ENCODE measurements at places on chromosomes 1 and 21.

- DNase-seq, result no peak
Measured at GRCh38 chr1:31742462-31743212, 21.5 kb downstream of the ADGRB2 start.

DNA sequence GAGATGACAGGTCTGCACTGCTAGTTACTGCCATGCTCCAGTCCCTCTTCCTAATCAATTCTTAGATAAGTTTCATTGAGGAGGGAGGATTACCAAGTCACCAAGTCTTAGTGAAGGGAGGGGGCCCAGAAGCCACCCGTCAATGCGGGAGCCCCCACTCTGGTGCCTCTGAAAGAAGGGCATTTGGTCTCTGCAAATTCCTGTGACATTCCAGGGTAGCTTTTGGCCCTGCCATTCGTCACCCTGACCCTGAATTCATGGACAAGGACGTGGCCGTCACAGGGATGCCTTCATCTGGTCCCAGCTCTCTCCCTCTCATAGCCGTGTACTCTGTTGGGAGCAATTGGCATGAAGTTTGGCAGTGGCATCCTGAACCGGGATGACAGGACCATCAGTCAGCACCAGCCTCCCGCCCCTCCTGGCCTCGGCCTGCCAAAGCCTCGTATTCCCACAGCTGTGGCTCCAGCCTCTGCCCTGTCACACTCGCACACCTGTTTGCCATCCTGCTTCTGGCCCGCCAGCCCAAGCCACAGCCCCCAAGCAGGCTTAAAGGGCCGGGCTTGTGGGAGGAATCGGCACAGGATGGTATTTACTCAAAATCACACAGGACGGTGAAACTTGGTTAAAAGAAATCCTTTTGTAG lies 150.7 kb downstream of the CLIC6 start:
- no peak for DNase-seq

- DNase-seq, result no peak
Measured at GRCh38 chr1:202075389-202075788, 47.3 kb upstream of the GPR37L1 start.

GRCh38 chr1:147591261-147591891 lies 50.1 kb downstream of the BCL9 start:
- no peak for DNase-seq

- no peak for DNase-seq
Measured at GRCh38 chr1:60841116-60842046, 241.0 kb upstream of the NFIA start.

- no peak for DNase-seq
Measured at GRCh38 chr21:42028766-42029425, 18.7 kb upstream of the ZBTB21 start.

- no peak for DNase-seq
Measured at GRCh38 chr1:209160230-209160629, 423.3 kb upstream of the CAMK1G start.

DNA sequence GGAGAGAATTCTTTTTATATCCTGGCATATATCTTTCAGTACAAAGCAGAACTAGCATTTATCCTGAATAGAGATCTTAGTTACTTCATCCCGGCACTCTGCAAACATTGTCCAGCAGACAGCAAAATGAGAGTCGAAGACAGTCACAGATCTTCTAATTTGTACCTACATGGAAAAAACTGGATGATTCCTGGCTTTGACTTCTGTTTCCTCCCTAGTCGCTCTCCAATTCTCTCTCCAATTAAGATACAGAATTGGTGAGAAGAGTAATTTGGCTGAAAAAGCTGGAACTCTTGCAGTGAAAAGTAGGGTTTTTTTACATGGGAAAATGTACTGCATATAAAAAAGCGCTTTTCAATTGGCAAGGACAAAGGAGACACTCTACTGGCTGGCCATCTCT lies 151.1 kb upstream of the C8B start:
- no peak for DNase-seq

DNA sequence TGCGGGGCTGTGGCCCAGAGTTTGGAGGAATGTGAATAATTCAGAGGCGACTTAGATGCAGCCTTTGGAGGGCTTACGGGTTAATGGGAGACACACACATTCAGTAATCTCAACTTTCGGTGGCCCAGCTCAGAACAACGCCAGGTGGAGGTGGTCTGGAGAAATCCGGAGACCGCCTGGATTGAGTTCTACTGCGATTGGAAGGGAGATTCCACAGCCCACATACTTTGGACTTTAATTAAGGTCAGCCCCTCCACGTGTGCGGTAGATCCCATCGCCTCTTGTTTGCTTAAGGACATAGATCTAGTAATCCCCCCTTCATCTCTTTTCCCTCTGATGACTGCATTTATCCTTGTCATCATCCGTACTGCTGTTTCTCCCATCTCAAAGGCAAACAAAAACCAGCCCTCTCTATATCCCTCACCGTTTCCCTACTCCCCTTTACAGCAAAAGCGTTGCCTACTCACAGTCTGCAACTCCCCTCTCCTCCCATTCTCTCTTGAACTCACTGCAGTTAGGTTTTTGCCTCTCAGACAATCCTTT lies 720 bp upstream of the BSDC1 start:
- DNase-seq, result peak; percentile 10

- DNase-seq, result no peak
Measured at GRCh38 chr1:234882898-234883297, 245.7 kb downstream of the TOMM20 start.

DNA sequence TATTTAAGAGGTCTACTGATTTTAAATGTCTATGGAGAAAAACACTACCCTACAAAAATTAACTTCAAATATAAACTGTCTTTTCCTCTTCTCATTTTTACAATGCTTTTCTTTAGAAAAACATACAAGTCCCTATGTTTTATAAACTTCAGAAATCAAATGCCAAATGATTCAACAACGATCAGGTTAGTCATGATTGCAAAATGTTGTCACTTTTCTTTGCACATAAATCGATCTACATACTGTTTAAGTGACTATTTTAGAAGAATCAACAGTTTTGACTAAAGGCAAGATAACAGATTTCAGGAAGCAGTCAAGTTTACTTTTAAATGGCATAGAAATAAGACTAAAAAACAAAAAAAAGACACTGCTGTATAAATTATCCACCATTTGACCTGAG lies 168.7 kb downstream of the GPATCH2 start:
- DNase-seq, result no peak

DNA sequence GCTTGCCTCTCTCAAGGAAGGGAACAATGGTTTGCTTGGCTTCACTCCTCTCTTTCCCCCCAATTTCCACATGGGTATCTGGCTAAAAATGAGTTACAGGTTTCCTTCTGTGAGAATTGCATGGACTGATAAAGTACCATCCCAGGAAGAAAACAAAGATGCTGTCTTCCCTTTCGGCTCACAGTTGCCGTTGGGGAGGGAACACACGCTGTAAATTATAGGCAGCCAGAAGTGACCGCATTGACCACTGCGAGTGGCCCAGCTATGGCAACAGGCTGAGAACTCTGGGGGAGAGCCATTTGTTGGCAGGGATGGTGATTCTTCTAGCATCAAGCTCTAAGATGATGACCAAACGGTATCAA lies 2.9 kb downstream of the RUNX1 start:
- DNase-seq, result no peak

- DNase-seq, result peak; percentile 88
Measured at GRCh38 chr1:3530926-3531818, 76.7 kb downstream of the ARHGEF16 start.

- DNase-seq, result no peak
Measured at GRCh38 chr21:40833184-40833583, 13.8 kb downstream of the DSCAM start.

GRCh38 chr1:112444269-112444668 lies 48.3 kb downstream of the CTTNBP2NL start:
- DNase-seq, result no peak

- no peak for DNase-seq
Measured at GRCh38 chr1:220184506-220184905, 87.7 kb downstream of the RAB3GAP2 start.

GRCh38 chr1:225709101-225709500 lies 56.2 kb upstream of the ENAH start:
- no peak for DNase-seq

- DNase-seq, result no peak
Measured at GRCh38 chr1:179251675-179252074, 22.2 kb upstream of the ABL2 start.

- no peak for DNase-seq
Measured at GRCh38 chr1:52355847-52356505, 10.0 kb downstream of the CC2D1B start.

GRCh38 chr1:1344655-1345361 lies 4.4 kb downstream of the DVL1 start:
- peak; percentile 40 for DNase-seq

GRCh38 chr1:17711941-17712340 lies 43.2 kb upstream of the ACTL8 start:
- no peak for DNase-seq

- no peak for DNase-seq
Measured at GRCh38 chr1:201349092-201349491, 28.4 kb downstream of the TNNT2 start.

GRCh38 chr1:58934706-58935105 lies 150.9 kb upstream of the JUN start:
- DNase-seq, result no peak

- DNase-seq, result no peak
Measured at GRCh38 chr1:214541693-214542092, 9.7 kb downstream of the PTPN14 start.

- DNase-seq, result peak; percentile 65
Measured at GRCh38 chr1:61253059-61253735, 170.8 kb downstream of the NFIA start.

- no peak for DNase-seq
Measured at GRCh38 chr1:205068457-205069040, 15.7 kb downstream of the TMEM81 start.

DNA sequence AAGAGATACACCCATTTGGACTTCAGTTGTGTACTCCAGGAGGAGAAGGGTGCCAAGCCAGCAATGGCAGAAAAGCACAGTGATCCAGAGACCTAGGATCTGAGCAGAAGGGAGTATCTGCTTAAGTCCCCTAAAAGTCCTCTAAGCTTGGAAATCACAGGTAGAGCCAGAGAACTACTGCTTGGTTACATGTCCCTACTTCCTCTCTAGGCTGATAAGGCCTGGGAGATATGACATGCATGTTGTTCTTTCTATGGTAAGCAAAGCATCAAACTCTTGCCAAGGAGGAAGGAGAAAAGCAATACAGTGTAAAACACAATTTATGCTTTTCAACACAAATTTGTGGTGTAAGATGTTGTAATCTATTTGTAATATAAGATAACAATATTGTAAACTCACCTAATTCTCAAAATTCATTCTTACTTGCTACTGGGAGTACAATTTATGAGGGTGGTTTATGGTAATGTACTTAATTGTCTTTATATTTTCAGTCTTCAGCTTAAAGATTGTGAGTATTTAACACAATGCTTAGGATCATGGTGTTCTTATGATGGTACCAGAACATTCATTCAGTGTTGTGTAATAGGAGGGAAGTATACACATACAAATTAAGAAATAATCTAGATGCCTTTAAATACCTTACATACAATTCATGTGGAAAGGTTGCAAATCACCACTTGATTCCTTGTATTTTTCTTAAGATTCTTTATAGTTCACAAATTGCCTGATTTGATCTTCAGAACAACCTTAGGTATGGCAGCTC lies 49.1 kb upstream of the GNG12 start:
- DNase-seq, result no peak

DNA sequence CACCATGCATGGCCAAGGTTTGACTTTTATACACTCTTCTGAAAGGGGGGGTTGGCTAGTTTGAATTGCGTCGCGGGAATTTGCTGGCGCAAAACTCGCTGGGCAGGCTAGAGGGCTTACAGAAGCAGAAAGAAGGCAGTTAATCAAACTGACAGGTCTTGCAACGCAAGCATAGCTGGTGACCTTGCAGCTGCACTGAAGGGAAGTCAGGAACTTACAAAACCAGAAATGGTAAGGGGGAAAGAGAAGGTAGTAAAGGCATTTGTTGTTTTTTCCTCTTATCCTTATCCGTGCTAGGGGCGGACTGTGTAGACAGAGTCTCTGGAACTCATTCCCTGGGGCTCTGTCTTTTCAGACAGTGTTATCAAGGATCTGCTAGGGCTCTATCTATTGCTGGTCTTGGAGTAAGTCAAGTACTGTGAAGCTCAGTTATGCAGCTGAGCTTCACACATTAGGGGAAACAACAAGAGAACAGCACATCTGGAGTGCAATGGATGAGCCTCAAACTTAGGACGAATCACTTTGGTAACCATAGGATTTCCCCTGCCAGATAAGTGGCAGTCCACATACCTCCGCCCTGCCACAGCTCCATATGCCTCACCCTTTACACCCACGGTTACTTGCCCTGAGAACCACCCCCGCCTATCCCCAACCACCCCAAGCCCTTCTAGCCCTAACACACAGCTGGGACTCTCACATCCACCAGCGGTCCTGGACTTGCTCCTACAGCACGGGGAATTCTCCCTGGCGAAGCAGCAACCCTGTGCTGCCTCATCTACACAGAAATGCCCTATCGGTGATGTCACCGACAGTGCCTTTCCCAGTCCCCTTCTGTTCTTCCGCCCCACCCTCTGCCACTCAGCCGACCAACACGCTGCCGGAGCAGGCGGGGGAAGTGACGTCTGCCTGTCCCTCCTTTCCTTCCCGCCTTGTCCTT lies 251.4 kb downstream of the FAM72C start:
- DNase-seq, result peak; percentile 24

DNA sequence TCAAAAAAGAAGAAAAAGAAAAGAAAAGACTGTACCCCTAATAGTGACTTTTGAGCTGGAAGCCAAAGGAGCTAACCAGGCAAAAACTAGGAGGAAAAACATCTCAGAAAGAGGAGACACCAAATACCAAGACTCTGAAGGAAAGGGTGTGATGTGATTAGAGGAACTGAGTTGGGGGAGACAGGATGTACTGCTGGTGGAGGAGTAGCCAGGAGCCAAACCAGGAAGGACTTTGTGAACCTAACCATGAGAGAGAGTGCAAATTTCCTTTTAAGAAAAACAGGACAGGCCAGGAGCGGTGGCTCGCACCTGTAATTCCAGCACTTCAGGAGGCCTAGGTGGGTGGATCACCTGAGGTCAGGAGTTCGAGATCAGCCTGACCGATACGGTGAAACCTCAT lies 4.1 kb upstream of the RBP7 start:
- DNase-seq, result peak; percentile 33

DNA sequence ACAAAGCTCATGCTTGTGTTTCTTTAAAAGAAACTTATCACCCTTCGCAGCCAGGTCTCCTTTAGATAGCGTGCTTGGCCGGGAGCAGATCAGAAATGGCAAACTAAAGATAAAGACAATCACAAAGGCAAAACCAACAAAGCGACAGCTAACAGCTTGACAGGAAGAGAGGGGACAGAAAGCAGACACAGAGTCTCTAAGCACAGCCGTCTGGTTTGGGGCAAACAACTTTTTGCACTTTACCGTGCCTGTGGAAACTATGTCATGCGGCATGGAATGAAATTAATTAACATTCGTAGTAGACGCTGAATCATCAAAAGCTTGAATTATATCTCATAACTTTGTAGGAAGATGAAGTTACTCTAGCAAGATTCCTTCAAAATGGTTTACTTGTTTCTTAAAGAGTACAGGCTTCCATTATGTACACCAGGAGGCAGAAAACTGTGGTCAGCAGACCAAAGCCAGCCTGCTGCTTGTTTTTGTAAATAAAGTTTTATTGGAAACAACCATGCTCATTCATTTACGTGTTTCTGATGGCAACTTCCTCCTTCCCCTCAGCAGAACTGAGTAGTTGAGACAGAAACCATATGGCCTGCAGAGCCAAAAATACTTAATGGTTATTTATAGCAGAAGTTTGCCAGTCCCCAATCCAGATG lies 183.2 kb downstream of the KIF26B start:
- peak; percentile 71 for DNase-seq
